Activated CD4-positive, alpha-beta T cell treated with anti-CD3 and anti-CD28 coated beads for 24 hours (primary cell): ENCODE measurements at places on chromosomes 4 and X.
A peak's percentile ranks its signal among the peaks of the same experiment; 100 is the strongest.

DNA sequence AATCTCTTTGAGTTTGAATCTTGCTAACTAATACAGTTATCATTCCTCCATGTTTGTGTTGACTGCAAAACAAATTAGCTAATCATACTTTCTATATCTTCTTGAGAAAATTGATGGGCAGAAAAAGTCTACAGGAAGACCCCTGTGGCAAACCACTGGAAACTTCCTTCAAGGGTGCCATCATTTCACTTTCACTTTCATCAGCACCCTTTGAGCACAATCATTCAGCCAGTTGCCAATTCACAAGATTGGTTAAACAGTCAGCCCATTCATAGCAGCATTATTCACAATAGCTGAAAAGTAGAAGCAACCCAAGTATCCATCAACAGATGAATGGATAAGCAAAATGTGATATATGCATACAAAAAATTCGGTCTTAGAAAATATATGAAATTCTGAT lies 101.5 kb downstream of the CCDC160 start:
- no peak for DNase-seq

- DNase-seq: no peak
These were observed 251.8 kb upstream of the SLIT2 start for GRCh38 chr4:19999775-20000414.

GRCh38 chr4:122666527-122667245 lies 45.8 kb upstream of the IL21 start:
- DNase-seq: no peak

DNA sequence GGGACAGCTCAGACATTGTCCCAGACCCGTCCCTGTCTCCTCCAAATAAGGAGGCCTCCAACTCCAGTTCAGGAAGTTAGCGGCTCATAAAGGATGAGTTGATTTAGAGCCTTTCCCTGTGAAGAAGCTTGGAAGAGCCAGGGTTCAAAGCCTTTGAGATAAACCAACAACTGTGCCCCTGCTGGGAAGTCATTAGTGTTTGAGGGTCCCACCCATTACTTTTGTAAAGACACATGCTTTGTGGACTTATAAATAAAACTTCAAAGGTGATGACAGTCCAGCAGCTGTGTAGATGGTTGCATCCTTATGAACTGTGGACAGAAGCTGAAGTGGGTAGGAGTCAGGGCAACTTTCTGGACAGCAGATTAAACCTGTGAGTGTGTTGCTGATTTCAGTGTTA lies 86.0 kb upstream of the PGRMC2 start:
- no peak for DNase-seq

- DNase-seq: no peak
These were observed at the start of gene EXOC1L for GRCh38 chr4:55819634-55820033. Gene EXOC1L, plus strand, starts transcription at chr4:55819790. Its CDS starts 237 bp downstream, at chr4:55820027.

GRCh38 chr4:5033281-5033841 lies 14.1 kb upstream of the CYTL1 start:
- DNase-seq: no peak

DNA sequence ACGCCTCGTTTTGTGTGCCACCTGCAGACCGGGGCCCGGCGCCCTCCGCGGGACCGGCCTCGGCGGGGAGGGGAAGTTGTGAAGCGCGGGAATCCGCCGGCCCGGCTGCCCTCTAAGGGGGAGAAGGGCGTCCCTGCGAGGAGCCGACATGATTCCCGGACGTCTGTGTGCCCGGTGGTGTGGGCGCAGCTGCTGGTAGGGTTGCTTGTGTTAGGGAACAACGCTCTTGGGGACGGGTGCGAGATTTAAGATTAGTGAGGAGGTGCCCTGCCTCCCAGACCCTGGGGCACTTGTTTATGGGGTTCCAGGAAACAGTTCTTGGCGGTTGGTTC lies 627 bp downstream of the CDKN2AIP start:
- DNase-seq: peak; percentile 22

DNA sequence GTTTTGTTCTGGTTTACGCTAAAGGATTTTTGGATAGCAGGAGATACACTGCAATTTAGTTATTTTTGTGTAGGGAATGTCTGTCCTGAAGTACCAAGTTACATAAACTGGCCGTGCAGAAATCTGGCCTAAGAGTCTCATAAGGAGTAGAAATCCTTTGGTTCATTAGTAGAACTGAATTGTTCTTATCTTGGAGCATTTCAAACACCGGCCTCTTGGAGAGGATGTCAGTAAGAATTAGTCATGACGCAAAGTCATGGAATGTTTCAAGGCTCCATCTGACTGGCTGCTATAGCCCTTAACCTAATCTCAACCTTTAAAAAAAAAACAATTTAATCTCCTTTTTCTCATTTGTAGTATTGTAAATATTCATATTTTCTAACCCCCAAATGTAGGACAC lies 15.2 kb downstream of the PDLIM3 start:
- no peak for DNase-seq

GRCh38 chr4:30716681-30717207 lies 3.4 kb upstream of the PCDH7 start:
- DNase-seq: no peak

DNA sequence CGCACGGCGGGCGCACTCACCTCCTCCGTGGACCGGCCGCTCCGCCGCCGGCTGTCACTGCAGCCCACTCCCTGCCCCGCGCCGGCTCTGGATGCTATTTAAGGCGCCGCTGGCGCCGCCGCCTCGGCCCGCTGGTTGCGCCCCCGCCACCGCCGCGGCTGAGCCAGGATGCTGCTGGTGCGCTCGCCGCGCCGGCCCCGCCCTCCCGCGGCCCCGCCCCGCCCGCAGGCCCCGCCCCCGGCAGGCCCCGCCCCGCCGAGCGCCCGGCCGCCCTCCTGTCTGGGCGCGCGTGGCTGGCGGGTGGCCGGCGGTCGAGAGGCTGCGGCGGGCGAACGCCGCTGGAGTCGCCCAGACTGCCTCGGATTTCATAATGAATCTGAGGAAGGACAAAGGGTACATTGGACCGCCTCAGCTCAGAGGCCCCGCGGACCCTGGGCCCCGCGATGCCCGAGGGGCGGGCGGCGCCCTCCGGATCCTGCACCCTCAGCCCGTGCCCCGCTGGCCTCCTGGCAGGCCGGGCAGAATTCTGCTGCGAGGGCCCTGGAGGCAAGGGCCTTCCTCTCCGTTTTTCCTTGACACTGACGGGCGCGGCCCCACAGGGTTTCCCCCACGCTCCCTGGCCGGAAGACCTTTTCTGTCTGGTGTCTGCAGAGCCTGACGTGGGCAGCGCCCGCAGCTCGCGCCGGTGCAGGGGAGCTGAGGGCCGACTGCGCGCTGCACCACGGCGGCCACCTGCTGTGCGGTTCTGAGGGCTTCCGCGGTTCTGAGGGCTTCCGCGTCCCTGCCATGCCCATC lies at the start of gene ACSL1:
TSS of gene ACSL1 (minus strand) at position 73 of the 795 bp plus-strand sequence. CDS start 22,454 bp downstream, outside the sequence.
- DNase-seq: peak; percentile 61

DNA sequence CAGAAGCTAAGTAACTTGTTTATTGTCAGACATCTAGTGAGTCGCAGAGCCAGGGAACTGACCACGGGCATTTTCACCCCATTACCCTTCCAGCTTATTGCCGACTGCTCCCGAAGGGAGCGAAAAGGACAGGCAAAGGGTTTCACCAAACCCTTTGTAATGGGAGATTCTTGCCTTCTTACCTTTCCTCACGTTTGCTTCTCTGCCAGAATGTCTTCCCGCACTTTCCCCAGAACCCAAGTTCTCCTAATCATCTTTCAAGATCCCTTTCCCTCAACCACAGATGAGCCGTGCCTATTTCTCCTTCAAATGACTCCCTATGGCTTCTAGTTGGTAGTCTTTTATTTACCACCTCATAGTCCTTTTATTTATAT lies 520 bp upstream of the SRP72 start:
- DNase-seq: no peak

GRCh38 chr4:137032222-137032621 lies 500.1 kb downstream of the PCDH18 start:
- DNase-seq: no peak

- no peak for DNase-seq
These were observed 32.3 kb upstream of the KDR start for GRCh38 chr4:55157559-55158277.

DNA sequence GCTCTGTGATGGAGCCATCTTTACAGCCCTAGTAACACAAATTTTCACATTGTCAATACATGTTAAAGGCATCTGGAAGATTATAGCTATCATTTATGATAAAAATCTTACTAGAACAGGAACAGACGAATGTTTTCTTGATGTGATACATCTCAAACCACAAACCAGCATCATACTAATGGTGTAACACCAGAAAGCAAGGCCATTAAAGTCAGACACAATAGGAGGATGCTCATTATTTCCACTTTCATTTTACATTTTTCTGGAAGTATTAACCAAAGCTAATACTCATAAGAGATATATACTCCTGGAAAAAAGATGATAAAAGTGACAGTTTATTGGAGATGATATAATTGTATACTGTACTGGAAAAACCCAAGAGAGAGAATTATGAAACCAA lies 5.3 kb downstream of the AKAP14 start:
- no peak for DNase-seq

- DNase-seq: no peak
These were observed 109.9 kb downstream of the PDHA2 start for GRCh38 chr4:95949808-95950207.

DNA sequence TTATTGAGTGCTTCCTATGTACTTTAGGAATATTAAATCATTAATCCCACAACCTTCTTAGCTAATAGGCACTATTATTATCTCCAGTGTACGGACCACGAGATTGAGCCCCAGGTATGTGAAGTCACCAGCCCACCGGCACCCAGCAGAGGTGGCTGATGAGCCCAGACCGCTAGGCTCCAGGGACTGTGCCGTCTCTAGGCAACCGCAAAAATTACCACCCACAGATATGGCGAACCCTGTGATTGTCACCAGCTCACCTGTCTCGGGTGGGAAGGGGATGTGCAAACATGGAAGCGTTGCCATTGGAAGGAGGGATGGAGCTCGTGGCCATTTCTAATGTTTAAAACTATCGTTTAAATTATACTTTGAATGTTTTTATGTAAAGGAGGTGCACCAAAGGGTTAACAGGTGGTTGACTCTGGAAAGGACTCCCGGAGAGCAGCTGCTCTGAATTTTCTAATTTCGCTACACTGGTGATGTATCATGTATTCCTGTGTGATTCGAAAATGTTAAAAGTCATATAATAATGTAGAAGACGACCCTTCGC lies 21.0 kb upstream of the JAKMIP1 start:
- no peak for DNase-seq

- DNase-seq: no peak
These were observed 11.9 kb downstream of the EXOC1 start for GRCh38 chr4:55865228-55865806.

GRCh38 chrX:54708404-54708803 lies 89.7 kb downstream of the ITIH6 start:
- no peak for DNase-seq

DNA sequence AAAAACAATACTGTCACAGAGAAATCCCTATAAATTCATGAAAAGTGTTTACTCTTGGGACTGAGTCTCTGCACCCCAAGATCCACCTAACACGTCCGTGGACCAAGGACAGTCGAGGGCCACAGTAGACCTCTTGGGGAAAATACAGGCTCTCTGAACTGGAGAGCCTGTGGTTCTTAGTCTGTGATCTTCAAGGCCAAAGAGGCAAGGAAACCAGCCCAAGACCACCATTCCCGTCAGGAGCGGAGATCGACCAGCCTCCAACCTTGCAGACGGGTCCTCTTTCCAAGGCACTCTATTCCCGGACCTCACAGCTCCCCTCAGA lies 1.6 kb upstream of the APBB2 start:
- DNase-seq: no peak

- DNase-seq: no peak
These were observed 240.6 kb upstream of the NOCT start for GRCh38 chr4:138774940-138775339.

GRCh38 chr4:42460043-42460442 lies 62.8 kb downstream of the SHISA3 start:
- DNase-seq: no peak

- no peak for DNase-seq
These were observed 91.9 kb downstream of the CHST7 start for GRCh38 chrX:46665232-46666152.

- no peak for DNase-seq
These were observed 55.6 kb downstream of the SLITRK4 start for GRCh38 chrX:143580266-143580665.

DNA sequence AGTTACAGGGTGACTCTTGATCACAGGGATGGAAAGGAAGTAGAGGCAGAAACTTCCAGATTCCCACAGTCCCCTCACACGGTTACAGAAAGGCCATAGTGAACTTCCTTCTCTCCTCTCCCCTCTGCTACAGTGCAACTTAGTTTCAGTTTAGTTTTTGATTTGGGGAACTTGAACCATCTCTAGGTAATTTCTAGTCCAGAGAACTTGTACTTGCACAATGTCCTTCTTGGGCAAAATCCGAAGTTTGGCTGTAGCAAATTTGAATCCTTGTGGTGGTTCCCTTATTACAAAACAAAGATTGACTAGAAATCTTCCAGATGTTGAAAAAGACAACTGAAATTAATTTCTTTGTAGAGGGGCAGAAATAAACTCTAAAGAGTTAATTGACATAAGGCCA lies 1.2 kb upstream of the BLTP1 start:
- DNase-seq: no peak

GRCh38 chrX:22247169-22247568 lies 25.5 kb upstream of the CBLL2 start:
- DNase-seq: no peak
